NCI-H2171 (cell line): ENCODE measurements at places on chromosomes 2 and 18.

DNA sequence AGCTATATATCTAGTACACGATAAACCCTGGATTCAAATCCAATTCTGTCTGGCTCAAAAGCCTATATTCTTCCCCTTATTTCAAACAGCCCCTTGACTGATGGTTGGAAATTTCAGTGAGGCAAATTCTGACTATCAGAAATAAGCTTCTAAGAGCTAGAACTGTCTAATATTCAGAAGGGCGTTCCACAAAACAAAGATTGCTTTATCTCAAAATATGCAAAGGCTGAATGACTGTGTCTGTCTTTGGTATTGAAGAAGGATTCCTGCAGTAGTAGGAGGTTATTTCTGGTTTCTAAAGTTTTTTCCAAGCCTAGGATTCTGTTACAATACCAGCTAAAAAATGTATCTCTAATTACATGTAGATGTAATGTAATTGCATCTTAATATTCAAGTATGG, 31.1 kb downstream of the DRC1 start:
- DNase-seq: no peak

DNA sequence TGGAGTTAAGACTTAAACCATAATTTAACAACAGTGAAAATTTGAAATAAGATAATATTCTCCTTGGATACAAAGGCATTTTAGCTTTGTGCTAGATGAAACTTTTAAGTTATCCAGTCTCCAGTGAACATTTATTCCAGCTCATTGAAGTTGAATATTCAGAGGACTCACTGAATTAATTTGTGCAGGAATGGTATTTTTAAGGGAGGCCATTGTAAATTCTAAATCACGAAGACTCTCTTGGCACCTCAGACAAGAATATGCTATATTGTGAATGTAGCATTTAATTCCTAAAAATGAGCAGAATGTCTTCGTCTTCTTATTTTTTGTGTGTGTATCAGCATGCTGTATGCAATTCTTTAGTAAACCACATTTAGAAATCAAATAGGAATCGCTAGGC, 731.7 kb upstream of the RAB6C start:
- DNase-seq: no peak

- no peak for DNase-seq
Measured at GRCh38 chr2:205273627-205274026, 408.7 kb upstream of the NRP2 start.

GRCh38 chr18:77896586-77897252, 647.1 kb downstream of the GALR1 start:
- DNase-seq: no peak

GRCh38 chr2:20501974-20502373, 55.1 kb downstream of the RHOB start:
- no peak for DNase-seq

- DNase-seq: no peak
Measured at GRCh38 chr2:147542351-147542750, 302.5 kb upstream of the ACVR2A start.
